ENCODE measurements at places on chromosomes 3 and 15. TPM values are rescaled to one million over a fixed set of nuclear protein-coding genes. Genes with fewer than 3 reads are reported as not detected.

- DNase-seq = no peak
Observed at GRCh38 chr15:93459396-93459795, 370.4 kb upstream of the RGMA start.

DNA sequence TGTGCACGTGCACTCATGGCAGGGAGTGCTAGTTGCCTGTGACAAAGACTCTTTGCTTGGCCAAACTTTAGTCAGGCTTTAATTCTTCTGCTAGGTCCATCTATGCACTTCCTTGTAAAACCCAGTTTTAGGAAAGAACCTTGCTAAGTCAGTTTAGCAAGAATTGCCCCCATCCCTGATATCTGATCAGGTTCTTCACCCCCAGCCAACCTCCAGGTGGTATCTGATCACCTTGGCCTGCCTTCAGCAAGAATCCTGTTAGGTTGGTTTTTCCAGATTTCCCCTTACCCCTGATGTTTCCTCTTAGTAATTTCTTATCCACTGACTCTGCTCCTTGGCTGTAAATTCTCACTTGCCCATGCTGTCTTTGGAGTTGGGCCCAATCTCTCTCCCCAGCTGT, 8.4 kb downstream of the HSPBAP1 start:
- DNase-seq = no peak

GRCh38 chr3:24812116-24812515, 317.5 kb upstream of the THRB start:
- DNase-seq = no peak

- no peak for DNase-seq
Observed at GRCh38 chr15:69734699-69735098, 282.1 kb downstream of the RPLP1 start.

- no peak for DNase-seq
Observed at GRCh38 chr15:79874242-79874641, 22.6 kb downstream of the MTHFS start.

DNA sequence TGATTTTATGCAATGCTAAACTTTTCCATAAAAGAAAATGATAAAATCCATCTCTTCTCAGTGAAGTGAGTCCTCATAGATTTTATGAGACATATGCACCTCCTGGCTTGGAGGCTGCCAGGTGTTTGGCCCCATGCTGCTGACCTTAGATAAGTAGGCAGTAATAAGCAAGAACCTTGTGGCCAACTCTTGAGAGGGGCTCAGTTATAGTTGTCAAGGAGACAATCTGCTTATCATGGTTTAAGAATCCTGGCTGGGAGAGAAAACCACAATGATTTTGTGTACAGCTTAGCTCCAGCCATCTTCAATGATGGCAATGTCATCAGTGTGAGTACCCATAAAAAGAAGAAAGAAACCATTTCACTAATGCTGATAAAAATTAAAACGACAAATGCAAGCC, 252.1 kb downstream of the CPNE4 start:
- no peak for DNase-seq

DNA sequence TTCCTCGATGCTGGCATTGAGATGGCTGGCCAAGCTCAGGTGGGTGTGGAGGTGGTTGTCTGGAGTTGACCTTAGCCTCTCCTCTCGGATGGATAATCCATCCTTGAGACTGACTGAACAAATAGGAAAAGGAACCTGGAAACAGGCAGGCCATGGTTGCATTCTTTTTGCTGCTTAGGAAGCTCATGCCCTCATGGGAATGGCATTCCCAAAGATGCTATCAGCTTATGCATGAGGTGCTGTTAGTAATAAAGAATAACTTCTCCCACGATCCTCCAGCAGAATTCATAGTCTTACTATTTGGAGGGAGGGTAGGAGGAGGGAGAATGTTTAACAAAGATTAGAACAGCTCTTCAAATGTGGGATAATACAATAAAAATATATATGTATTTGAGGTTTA, 303.0 kb upstream of the TPM1 start:
- DNase-seq = no peak

DNA sequence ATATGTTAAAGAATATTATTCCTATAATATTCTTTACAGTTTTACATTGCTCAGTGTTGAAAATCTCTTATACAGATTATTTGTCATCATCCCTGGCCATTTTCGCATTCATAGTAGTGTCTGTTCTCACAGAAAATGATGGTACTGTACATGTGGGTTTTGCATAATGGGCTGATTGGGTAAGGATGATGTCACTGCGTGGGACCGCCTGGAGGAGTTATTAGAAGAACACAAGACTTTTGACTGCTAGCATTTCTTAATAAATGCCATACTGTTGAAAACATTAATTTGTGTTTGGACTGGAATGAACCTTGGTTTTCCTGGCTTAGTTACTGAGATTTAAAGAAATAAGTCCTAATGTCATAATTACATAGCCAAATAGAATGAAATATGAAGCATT, 20.3 kb downstream of the LRCH3 start:
- no peak for DNase-seq

DNA sequence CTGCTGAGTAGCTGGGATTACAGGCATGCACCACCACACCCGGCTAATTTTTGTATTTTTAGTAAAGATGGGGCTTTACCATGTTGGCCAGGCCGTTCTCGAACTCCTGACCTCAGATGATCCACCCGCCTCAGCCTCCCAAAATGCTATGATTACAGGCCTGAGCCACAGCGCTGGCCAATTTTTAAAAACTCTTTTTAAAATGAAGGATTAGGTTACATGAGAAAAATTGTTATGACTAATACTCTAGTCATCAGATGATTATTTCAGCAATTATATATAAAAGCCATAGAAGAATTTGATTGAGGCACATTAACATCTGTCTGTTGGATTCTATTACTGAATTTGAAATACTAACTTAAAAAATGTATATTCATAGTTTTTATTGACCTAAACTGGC, 134.1 kb upstream of the MNS1 start:
- DNase-seq = no peak

Gene CEP19
- 5.3 TPM for total RNA-seq

Gene KIF7
- 1.8 TPM for total RNA-seq

Data from activated T-cell treated with anti-CD3 and anti-CD28 coated beads, Interleukin-2, amount 50 U/mL, for 72 hours (primary cell).